ENCODE measurements at places on chromosomes 12 and 14.

DNA sequence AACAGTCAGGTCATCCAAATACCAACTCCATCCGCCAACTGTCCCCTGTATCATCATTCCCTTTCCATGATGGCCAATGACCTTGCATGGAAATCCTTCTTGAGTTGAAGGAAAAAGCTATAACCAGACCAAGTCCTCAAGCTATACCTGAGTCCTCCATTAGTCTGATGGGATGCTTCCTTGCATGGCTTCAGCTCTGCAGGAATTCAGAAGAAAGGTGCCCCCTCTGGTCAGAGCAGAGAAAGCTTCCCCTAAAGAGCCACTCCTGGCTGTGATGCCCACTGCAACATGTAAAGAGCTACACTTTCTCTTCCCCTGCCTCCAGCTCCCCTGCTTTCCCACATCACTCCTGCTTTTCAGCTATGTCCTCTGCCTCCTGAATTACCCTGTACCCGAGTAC is 43.1 kb upstream of the FKBP4 start:
- DNase-seq, result no peak

GRCh38 chr12:103028881-103029639 is 71.6 kb downstream of the ASCL1 start:
- no peak for DNase-seq

DNA sequence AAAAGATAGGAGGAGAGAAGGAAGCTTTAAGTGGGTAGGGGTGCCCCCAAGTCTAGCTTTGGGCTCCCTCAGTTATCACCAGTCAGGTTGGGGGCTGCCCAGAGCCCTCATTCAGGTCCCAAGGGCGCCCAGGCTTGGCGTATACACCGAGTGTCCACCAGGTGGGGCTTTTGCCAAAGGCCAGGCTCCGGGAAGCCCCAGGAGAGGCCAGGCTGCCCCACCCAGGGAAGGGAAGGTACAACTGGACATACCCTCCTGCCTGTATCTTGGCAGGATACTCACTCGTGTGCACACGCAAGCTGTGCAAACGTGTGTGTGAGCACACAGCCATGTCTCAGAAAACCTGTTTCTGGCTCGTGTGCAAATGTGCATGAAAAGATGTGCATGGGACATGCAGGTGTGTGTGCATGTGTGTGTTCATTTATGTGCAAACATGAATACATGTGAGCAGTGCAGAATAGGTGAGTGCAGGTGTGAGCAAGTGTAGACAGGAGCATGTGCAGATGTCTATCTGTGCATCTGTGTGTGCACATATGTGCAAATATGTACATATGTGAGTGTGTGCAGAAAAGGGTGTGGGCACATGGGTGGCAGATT is 103.9 kb upstream of the MYL2 start:
- no peak for DNase-seq

DNA sequence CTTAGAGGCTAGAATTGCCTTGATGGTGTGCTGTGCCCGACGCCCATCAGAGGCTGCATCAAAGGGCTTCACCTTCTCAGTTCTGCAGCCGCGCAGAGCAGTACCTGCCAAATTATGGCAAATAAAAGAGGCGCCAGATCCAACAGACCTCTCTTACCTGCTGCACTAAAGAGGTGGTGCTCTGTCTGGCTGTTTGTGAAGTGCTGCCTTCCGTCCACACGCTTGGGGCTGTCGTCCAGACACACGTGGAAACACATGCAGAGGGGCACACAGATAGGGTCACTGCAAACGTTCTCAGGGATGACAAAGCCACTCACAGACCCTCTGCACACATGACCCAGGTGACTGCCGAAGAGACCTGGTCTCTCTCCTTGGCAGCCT is 617.5 kb downstream of the VRK1 start:
- DNase-seq, result no peak

DNA sequence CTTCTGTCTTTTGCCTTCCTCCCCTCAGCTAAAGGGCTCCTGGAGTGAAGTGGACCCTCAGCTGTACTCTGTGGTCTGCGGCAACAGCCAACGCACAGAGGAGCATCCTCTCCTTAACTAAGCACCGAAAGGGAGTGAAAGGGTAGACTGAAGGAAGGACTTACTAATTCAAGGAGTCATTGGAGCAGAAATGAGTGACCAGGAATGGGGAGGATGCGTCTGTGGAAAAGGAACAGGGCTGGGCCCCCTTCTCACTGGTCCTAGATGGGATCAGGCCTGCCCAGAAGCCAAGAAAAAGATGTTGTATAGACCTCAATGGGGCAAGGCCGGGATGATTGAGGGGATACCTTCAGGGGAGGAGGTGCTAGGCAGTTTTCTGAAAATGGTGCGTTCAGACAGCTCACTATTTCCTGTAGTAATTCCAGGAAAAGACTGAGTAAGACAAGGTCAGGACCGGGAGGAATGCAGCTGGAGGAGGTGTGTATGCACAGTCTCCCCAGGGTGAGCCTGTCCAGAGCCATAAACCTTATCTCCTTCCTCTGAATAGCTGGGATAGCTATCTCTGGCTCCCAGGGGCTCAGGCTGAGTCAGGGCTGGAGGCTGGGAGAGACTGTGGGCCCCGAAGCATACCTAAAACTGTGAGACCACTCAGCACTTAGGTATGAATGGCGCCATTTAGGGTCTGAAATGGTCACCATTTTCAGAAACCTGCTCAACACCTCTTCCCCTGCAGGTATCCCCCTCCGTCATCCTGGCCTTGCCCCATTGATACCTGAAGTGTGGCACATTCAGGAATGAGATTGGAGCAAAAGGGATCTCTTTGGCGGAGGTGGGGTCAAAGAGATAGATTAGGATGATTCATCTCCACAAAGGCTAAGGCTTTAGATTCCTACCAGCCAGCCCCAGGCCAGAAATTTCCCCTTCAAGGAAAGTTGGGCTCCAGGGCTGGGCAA is 20.2 kb upstream of the KRT8 start:
- DNase-seq, result no peak

DNA sequence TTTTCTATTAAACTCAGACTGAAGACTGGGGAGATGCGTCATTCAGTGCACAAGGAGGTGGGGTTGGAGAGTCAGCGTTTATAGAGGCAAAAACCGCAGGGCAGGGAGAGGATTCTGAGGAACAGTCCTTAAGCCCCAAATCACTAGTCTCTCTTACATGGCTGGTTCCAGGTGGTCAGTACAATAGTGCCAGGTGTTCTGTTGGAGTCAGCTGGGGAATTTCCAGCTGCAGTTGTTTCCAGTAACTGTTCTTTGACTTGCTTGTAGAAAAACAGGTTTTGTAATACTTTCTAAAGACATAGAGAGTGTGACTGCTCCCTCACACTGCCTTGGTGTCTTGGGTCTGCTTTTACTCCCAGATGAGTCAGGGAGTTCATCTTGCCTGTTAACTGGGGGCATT is 192.2 kb downstream of the TMTC3 start:
- DNase-seq, result no peak

DNA sequence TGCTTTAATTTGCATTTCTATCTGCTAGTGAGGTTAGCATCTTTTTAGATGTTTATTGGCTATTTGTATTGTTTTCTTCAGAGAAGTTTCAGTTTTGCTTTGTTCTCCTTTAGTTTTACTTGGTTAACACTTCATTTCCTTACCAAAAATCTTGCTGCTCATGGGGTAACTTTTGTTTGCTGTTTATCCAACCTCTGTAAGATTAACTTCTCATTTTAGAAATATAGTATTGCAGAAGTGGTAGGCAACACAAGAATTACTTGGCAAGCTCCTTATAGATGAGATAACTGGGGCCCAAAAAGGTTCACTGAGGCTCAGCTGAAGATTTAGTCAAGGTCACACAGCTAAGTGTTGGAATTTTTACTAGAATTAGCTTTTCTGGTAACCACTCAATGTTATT is 40.5 kb downstream of the ALKBH1 start:
- no peak for DNase-seq

- DNase-seq, result no peak
Measured at GRCh38 chr14:67727361-67727760, 25.7 kb downstream of the RDH12 start.

DNA sequence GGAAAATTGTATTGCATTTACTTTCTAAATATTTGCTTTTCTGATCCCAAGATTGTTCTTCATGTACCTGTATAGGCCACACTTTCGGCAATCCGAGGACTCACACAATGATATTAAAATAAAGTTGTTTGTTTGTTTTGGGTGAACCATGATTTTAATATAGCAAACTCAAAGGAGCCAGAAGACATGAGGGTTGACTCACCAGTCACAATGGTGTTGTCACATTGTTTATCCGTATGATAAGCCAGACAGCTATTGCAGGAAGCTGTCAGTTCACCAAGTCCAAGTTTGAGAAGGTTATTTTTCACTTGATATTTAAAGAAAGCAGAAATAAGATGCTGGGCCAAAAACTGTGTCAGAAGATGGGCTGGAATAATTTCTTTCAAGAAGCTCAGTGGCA is 67.1 kb upstream of the CPM start:
- DNase-seq, result no peak

DNA sequence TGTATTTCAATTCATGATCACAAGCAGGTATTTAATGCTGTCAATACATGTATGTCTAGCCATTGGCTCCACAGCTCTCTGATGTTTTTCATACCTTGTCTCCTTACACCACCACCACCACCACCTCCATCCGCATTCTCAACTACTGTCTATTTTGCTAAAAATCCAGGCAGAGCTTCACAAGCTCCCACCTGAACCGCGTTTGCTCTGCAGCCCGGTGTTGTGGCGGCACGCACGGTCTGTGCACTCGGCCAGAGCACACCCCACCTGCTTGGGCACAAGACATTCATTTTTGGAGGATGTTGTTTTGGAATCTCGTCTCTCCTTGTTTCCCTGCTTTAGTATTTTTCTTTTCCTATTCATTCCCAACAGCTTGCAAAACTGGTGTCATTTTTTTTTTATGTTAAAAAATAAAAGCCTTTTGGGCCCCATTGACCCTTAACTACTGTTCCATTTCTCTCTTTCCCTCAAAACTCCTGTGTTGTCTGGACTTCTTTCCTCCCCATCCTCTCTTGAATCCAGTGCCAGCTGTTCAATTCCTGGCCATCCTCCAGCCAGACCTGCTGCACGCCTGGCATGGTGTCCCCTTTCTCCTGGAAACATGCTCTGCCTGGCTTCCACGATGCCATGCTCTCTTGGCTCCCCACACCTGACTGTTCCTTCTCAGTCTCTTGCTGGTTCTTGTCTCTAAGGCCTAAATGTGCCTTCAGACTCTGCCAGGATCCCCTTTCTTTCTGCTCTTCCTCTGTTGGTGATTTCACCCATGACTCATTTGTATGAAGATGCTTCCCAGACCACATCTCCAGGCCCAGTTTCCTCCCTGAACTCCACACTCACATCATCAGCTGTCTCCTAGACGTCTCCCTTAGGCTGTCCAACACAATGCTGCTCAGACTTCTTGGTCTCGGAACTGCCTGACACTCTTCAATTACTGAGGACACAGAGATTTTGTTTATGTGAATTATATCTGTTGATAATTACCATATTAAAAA is 37.9 kb downstream of the PIWIL1 start:
- no peak for DNase-seq

- DNase-seq, result no peak
Measured at GRCh38 chr12:68012712-68013111, 23.5 kb downstream of the IFNG-AS1 start.

DNA sequence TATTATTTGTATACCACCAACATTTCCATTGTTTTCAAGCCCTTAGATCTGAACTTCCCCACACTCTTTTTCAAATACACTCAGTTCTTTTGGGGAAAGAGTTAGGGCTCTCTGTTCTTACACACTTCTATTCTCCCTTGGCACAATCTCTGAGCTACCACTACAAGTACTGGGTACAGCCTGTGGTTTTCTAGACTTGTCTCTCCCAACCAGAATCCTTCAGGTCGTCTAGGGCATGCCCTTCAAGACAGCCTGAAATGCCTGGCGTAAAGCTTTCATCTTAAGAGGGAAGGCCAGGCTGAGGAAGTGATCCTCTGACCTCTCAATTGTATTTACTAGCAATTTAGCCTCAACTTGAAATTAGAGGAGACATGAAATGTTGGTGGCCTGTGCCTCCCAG is 1442.0 kb downstream of the AACS start:
- DNase-seq, result no peak

GRCh38 chr12:65672441-65672840 is 151.8 kb upstream of the HMGA2 start:
- DNase-seq, result no peak

DNA sequence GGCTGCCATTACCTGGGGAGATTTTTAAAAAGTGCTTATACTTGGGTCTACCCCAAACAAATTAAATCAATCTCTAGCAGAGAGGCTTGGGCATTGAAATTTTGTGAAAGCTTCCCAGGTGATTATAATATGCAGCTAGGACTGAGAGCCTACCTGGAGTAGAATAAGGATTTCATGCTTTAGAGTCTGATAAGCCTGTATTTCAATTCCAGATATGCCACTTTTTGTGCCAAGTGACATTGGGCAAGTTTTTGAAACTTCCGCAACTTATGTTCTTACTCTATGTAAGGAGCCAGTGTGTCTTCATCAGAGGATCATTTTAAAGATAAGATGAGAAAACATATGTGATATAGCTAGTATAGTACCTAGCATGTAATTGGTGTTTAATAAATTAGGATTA is 159.8 kb upstream of the LRIG3 start:
- no peak for DNase-seq

- DNase-seq, result no peak
Measured at GRCh38 chr12:121893961-121894460, 5.4 kb downstream of the PSMD9 start.

DNA sequence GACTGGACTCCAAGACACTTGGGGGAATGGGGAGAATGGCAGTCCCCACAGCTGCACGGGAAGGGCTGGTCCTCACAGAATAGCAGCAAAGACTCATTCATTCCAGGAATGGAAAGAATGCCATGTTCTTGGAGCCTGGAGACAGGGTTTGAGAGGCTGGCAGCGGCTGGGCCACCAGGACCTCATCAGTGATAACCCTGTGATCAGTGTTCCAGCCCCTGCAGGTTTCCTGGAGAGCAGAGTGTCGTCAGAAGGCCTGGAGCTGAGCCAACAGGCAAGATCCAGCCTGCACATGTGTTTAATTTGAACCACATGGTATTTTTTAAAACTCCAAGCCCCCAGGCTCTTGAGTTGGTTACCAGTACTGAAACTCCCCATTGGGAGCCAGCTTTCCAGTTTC is 11.3 kb downstream of the BDKRB1 start:
- no peak for DNase-seq

DNA sequence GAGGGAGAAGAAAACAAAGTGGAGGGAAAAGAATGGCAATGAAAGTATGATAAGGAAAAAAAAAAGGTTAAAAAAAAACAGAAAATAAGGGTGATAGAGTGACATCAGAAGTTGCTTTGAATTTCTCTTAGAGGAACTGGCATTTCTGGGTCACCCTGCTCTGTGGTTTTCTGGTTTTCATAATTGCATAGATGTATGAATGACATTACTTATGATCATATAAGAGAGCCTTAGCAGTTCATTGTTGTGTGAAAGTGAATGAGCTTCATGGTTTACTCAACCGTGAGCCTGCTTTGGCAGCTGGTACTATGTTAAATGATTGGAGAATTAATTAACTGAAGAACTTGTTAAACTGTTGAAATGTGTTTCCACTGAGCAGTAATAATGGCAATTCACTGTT is 336.4 kb upstream of the FBXO33 start:
- DNase-seq, result no peak

DNA sequence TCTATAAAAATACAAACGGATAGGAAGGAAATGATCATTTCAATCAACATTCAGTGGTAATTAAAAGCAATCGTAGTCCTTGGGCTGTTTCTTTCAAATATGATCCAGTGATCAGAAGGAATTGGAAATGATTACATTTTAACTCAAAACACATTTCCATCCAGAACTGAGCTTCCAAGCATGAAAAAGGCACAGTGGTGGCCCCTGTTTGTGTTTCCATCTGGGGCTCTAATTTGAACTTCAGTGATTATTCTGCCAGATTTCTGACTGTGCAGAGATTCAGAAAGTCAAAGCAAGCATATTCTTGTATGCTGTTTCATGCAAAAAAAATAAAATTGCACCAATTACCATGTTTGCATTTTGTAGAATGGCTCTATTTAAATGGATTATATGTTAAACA is 157.0 kb upstream of the LMNTD1 start:
- DNase-seq, result no peak
